CD4-positive, alpha-beta T cell treated with Interleukin-21 for 1 hour (primary cell): ENCODE measurements at places on chromosomes 3 and 15.

- no peak for DNase-seq
Observed at GRCh38 chr3:106816838-106817237, 560.4 kb upstream of the CCDC54 start.

- no peak for DNase-seq
Observed at GRCh38 chr15:101118116-101118515, 133.7 kb downstream of the CHSY1 start.

DNA sequence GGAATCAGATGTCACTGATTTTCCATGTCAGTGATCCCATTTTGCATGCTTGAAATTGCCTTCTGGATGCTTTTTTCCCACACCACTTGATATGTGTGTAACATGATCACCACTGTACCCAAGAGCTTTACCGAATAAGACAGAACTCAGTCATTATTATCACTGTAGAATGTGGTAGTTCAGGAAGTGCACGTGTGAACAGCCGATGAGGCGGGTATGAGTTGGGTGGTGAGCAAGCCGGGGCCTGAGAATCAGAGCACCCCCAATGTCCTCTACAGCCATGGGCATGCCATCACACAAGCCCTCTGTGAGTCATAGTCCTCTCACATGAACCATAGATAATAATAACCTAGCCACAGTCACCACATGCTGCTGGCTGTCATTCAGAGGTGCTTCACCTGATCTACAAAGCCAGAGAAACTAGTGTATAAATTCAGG, 470.8 kb downstream of the SOX2 start:
- no peak for DNase-seq

DNA sequence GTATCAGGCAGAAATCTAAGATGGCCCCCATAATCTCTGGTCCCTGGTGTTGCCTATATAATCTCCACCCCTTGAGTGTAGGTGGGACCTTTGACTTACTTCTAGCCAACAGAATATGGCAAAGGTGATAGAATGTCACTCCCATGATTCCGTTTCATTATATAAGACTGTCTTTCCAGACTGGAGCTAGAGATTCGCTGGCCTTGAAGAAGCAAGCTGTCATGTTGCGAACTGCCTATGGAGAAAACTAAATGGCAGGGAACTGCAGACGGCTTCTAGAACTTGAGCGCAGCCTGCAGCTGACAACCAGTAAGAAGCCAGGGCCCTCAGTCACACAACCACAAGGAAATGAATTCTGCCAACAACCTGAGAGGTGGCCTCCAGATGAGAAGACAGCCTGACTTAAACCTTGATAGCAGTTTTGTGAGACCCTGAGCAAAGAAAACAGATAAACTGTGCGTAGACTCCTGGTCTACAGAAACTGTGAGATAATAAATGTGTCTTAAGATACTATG, 2.2 kb upstream of the KPNA1 start:
- DNase-seq, result no peak

DNA sequence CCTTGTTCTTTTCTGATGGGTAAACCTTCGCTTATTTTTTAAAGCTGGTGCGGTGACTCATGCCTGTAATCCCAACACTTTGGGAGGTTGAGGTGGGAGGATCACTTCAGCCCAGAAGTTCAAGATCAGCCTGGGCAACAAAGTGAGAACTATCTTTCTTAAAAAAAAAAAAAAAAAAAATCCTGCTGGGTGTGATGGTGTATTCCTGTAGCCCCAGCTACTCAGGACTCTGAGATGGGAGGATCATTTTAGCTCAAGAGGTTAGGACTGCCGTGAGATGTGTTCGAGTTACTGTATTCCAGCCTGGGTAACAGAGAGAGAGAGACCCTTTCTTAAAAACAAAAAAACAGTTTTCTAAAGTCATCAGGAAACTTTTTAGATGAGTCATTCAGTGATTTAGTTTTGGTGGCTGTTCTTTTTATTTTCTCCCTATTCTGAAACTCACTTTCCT, 37.7 kb downstream of the SLMAP start:
- DNase-seq, result no peak

DNA sequence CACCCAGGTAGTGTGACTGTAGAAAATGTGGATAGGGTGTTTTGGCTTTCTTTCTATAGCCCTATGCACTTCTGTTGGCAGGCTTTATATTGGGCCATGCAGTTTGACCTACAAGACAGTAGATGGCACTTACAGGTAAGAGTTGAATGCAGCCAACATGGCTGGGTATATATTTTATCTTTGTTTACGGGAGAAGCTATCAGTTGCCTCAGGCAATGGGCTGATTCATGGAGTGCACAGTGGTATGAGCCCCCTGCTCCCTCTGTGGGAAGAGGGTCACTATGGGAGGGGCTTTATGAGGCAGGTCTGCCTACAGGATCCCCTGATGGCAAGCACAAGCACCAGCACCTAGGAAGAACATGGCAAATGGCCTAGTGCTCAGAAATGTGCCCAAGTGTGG, 301.2 kb upstream of the CDIN1 start:
- DNase-seq, result no peak

DNA sequence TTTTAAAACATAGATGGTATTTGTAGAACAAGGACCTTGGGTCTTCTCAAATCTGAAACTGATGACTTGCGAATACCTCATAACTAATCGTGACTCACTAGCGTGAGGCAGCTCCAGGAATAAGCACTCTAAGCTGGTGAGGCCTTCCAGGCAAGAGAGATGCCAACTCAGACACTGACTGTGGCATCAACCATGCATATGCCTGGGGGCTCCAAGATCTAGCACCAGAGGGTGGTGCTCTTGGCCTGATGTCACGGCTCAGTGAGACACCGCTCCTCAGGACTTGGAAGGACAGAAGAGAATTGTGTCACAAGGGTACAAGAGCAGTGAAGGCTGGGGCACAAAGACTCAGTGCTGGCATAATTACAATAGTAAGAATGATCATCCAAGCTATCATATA, 125.0 kb upstream of the TRIM42 start:
- DNase-seq, result no peak
